ENCODE measurements at places on chromosomes 5 and 9. TPM values are rescaled to one million over a fixed set of nuclear protein-coding genes. Genes with fewer than 3 reads are reported as not detected.
A peak's percentile ranks its signal among the peaks of the same experiment; 100 is the strongest.

The FABP6 gene
- total RNA-seq: not detected

The SH3GL2 gene
- total RNA-seq: 0.16 TPM

The TMEM215 gene
- not detected for total RNA-seq

The C5 gene
- total RNA-seq: 13.2 TPM

The CCDC171 gene
- total RNA-seq: 5.6 TPM

The PSD2 gene
- 1.8 TPM for total RNA-seq

The PCDHGA6 gene
- total RNA-seq: 8.5 TPM

The FIBCD1 gene
- total RNA-seq: not detected

The CMYA5 gene
- 132 TPM for total RNA-seq

The PCAT7 gene
- total RNA-seq: not detected

The SPATA31E1 gene
- total RNA-seq: not detected

The PCDHB10 gene
- 4.6 TPM for total RNA-seq

The ALDH7A1 gene
- 45.2 TPM for total RNA-seq

GRCh38 chr5:138096363-138096762 is 12.5 kb downstream of the WNT8A start:
- no peak for DNase-seq

- DNase-seq: no peak
Observed at GRCh38 chr5:75108515-75108914, 56.2 kb upstream of the GCNT4 start.

DNA sequence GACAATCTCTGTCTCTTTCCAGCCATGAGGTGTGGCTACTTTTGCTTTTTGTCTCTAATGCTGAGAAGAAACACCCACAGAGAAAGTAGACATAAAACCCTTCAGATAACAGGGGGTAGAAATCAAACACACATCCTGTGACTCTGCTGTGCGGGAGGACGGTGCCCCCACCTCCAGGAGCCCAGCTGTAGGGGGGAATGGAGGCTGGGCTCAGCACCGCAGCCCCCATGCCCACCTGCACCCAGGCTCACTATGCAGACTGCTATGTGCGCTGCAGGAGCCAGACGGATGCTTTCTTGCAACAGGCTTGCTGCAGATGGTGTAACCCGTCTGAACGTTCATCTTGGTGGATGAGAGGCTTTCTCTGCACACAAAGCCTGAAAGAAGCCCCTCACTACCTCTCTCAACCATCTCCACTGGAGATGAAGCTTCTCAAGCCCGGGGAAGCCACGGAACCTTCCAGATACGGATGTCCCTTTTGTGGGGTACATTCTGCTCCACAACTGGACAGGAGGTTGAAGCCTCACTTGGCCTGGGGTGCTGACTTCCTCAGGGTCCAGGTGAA is 207.2 kb downstream of the GADD45G start:
- DNase-seq: no peak

DNA sequence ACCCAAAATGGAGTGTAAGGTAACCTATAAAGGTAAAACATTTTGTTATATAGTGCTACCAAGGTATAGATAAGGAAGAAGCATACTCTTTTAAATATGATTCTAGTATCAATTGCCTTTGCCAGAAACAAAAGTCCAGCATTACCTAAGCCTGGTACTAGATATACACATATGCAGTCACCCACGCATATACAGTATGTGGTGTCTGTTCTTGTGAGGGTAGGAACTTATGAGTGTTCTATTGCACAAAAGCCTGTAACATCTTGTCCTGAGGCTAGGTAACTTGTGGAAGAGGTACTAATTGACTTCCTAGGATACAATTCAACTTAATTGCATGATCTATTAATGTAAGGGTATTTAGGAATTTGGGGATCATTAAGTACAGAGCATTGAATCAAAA is 31.3 kb upstream of the IFNE start:
- no peak for DNase-seq

- no peak for DNase-seq
Observed at GRCh38 chr9:133354766-133355165, 1.5 kb downstream of the SURF1 start.

DNA sequence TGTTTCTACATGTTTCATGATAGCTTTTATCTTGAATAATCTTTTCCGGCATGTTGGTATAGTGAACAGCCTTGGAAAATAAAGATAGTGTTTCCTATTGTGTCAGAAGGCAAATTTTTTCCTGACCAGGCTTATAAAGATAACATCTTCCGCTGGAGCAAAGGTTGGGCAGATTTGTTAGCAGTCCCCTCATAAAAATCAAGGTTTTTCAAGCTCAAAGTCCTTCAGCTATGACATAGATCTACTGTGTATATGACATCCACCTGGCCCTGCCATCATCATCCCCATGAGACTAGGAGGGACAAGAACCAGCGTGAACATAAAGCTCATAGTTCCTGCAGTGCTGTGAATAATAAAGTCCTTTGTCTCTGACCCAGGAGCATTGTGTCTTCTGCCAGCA is 30.4 kb upstream of the OTULINL start:
- no peak for DNase-seq

DNA sequence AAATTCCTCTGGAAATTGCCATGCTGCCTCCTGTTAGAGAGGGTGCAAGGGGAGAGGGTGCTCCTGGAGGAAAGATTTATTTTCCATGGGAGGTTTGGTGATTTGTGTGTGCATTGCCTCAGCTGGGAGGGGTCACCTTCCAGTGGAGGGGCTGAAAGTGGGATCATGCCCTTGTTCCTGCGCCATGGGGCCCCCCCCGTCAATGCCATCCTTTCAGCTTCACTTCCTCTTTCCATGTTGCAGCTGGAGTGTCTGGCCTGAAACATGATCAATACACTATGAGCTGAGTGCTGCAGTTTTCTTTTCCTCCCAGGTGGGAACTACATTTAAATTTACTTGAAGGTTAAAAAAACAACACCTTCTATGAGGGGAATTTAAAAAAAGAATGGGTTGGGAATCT is 176.8 kb downstream of the MELK start:
- no peak for DNase-seq

DNA sequence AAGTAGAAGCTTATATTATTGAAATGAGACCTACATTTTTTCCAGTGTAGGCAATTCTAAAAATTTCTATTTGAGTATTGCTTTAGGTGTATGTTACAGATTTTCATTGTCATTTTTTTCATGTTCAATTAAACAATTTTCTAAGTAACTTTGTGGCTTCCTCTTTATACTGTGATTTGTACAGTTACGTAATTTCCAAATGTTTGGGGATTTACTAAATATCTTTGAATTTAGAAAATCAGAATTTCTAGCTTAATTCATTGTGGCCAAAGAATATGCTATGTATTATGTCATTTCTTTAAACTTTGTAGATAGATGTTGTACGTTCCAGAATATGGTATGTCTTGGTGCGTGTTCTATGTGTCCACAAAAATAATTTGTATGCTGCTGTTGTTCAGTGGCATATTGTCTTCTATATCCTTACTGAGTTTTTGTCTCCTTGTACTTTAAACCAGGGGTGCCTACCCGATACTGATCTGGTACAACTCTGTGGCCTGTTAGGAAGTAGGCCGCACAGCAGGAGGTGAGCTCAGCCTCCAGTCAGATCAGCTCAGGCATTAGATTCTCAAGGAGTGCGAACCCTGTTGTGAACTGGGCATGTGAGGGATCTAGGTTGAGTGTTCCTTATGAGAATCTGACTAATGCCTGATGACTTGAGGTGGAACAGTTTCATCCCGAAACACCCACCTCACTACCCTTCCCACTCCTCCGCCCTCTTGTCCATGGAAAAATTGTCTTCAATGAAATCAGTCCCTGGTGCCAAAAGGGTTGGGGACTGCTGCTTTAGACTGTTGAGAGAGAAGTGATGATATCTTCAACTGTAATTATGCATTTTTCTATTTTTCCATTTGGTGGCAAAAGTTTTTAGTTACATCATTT is 63.5 kb downstream of the UBE2R2 start:
- no peak for DNase-seq

DNA sequence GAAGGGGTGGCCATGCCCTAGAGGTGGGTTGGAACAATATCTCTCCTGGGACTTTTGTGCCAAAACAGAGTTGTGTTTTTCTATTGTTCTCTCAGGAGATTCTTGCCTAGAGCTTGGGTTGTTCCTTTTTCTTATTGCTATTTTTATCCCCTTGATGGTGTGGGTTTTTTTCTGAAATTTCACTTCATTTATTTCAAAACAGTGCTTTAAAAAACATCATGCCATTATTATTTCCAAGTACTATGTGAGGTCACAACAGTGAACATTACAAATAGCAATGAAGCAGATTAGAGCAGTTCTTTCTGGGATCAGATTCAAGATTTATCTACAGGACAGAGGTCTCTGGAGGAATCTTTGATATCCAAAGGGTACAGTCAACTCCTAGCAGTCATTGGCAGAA is 76.6 kb downstream of the ACTBL2 start:
- no peak for DNase-seq

DNA sequence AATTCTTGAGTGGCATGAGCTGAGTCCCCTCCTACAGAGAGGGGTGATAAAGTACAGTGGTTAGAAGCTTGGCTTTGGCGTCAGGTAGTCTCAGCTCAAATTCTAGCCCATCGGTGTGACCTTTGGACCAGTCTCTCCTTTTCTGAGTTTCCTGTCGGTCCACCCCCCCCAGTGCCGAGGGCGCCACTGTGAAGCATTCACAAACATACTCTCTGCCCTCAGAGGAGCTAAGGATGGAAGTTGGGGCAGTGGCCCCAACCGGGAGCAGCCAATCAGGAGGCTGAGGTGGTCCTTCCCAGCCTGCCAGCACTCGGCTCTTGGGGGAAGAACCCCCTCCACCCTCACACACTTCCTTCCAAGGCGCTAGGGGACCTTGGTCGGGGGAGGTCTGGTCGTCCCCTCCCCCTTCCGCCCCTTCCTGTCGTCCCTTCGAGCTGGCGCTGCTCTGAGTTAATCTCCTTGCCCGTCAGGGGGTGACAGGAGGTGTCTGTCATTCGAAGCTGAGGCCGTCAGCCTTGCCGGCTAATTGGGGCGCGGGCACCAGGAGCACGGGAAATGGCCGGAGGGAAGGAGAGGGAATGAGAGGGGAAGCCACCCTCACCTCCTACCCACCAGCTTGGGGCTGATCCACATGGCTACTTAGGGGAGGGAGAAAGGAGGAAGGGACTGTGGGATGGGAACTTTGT is 53.0 kb downstream of the CXXC5 start:
- no peak for DNase-seq

GRCh38 chr5:2874099-2874498 is 122.6 kb upstream of the IRX2 start:
- DNase-seq: no peak

- DNase-seq: peak; percentile 7
Observed at GRCh38 chr9:134575103-134575900, 66.3 kb upstream of the COL5A1 start.

- no peak for DNase-seq
Observed at GRCh38 chr5:59238126-59238902, 655.2 kb downstream of the PDE4D start.

- peak; percentile 59 for DNase-seq
Observed at GRCh38 chr9:108053555-108054061, 564.0 kb upstream of the KLF4 start.

DNA sequence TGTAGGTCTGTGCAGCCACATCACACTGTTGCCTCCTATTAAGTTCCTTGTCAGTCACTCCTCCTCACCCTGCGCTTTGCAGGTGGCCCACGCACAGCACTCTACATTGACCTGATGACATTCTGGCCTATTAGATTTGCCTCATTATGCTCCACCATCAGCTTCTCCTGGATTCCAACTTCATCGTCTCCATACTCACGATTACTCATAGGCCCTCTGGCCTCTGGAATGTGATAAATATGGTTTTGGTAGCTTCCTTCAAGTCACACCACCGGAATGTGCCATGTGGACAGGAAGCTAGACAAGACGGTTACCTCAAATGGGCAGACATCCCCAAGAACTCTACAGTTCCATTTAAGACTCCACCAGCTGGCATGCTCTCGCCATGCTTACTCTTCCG is 158.0 kb upstream of the LHFPL2 start:
- no peak for DNase-seq

DNA sequence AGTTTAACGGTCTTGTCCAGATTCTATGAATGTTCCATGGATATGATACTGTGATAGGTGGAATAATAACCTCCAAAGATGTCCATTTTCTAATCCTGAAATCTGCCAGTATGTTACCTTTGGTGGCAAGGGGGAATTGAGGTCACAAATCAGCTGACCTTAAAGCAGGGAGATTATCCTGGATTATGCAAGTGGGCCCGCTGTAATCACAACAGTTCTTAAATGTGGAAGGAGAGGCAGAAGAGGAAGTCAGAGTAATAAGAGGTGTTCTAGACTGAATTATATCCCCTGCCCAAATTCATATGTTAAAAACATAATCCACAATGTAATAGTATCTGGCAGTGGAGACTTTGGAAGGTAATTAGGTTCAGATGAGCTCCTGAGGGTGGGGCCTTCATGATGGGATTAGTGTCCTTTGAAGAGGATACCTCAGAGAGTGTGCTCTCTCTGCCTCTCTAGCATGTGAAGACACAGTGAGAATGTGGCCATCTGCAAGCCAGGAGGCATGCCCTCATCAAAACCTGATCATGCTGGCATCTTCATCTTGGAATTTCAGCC is 47.6 kb upstream of the ZFAND5 start:
- DNase-seq: no peak

Measured in breast epithelium (tissue), 4 donors.